ENCODE measurements at places on chromosomes 5 and 9.

GRCh38 chr9:119768266-119768665 lies 399.0 kb upstream of the BRINP1 start:
- DNase-seq = no peak

DNA sequence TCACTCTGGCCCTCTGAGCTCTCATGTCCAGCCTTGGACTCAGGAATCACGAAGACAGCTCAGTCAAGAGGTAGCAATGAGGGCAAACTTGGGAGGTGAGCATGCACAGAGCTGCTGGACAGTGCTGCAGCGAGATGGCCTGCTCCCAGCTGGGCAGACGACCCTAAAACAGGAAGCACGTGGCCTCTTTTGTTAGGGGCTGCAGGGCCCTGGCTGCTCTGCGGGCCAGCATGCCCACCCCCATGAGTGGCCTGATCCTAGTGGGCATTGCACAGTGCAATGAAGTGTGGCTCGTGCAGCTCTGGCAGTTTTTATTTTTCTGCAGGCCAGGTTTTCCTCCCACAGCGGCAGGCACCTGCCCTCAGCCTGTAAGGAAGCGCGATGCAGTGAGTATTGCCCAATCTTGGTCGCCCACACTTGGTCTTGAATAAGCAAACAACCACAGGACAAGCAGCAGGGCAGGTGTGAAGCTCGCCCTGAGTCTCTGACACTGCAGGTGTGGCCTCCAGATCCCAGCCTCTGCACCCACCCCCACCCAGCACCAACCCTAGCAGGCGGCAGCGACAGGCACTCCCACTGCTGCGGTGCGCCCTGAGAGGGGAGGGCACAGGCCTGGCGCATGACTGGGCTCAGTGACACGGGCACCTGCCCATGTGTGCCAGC lies 60.8 kb downstream of the SEMA4D start:
- DNase-seq = peak; percentile 63

- DNase-seq = peak; percentile 59
Observed at GRCh38 chr5:180090098-180090768, 18.7 kb upstream of the RNF130 start.

GRCh38 chr5:142886211-142886610 lies 116.0 kb downstream of the ARHGAP26 start:
- no peak for DNase-seq

DNA sequence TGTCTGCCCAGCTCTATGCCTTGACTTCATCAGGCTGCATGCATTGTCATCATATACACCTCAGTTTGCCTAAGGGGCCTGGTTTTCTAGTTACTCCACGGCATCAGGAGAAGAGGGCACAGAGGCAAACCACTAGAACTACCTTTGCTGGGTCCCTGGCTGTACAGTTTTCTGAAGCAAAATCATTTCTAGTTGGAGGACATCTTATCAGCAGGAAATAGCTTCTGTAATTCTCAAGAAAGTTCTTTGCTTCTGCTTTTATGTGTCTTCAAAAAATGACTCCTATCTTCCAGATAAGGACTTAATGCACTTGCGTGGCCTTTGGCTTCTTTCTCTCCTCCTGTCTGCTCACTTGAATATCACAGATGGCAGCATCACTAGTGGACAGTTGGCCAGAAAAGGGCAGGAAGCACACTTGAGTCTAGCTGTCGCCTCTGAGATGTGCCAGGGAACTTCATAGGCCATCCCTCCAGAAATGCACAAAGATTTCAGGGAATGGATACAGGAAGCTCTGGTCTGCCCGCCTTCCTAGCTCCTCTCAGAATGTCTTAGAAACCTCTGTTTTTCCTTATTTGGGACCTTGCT lies 22.4 kb upstream of the LTC4S start:
- DNase-seq = no peak

DNA sequence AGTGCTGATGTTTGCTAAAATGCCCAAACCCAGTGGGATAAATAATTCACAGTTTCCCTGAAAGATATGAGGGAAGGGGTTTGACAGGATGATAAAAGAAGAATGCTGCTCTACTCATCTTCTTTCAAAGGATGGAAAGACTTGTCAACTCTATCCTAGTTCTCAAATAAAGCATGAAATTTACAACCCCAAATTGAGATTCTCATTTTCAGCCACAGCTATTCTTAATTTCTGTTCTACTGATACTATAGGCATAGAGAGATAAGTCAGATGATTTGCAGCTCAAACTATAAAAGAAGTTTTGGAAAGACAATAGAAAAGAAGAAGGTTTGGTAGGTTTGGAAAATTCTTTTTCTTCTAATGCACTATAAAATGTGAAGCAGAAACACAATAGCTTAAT lies 542.6 kb downstream of the CSNK1G3 start:
- no peak for DNase-seq

- DNase-seq = no peak
Observed at GRCh38 chr9:125690679-125691078, 16.3 kb downstream of the MAPKAP1 start.

DNA sequence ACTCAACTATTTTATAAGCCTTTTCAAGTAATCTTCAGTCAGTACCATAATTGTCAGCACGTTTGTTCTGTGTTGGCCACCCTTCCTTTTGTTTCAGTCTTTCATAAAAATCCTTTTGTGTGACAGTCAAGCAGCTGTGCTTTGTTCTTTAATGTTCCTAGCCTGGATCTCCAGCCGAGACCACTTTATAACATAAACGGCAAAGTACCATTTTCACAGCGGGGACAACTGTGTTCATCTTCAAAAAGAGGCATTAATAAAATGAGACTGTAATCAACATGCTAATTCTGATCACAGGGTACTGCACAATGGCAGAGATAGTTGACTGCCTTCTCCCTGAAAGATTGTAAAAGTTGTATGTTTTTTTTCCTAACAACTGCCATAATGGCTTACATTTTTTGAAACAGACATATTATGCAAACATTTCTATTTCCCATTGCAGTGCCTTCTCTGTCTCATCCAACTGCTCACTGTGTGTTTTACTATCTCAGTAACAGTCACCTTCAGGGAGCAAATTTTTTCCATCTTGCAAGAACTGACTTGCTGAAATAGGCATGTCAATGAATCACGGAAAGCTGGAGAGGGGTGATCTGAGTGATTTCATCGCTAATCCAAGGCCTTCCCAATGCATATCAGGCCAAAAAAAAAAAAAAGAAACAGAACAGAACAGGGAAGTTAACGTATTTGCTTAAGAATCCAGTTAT lies 828.5 kb upstream of the DMAC1 start:
- no peak for DNase-seq

GRCh38 chr5:72189146-72189545 lies 81.9 kb downstream of the MAP1B start:
- no peak for DNase-seq

DNA sequence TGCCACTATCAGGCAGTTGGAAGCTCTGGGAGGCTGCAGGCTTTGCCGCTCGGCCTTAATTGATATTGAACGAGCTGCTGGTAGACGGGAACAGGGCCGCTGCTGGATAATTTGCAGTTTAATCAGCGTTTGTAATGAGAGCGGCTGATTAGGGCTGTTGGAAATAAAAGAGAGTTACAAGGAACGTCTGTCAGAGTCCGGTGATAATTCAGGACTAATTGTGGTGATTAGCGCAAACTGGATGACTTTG lies 68.2 kb upstream of the TBCA start:
- DNase-seq = no peak

- DNase-seq = no peak
Observed at GRCh38 chr9:133728856-133729616, 9.1 kb downstream of the SARDH start.

- DNase-seq = no peak
Observed at GRCh38 chr9:98362624-98363252, 107.3 kb upstream of the TBC1D2 start.

- DNase-seq = no peak
Observed at GRCh38 chr9:4475301-4475700, 15.0 kb upstream of the SLC1A1 start.

- DNase-seq = no peak
Observed at GRCh38 chr9:87950765-87951488, 23.4 kb downstream of the CDK20 start.

DNA sequence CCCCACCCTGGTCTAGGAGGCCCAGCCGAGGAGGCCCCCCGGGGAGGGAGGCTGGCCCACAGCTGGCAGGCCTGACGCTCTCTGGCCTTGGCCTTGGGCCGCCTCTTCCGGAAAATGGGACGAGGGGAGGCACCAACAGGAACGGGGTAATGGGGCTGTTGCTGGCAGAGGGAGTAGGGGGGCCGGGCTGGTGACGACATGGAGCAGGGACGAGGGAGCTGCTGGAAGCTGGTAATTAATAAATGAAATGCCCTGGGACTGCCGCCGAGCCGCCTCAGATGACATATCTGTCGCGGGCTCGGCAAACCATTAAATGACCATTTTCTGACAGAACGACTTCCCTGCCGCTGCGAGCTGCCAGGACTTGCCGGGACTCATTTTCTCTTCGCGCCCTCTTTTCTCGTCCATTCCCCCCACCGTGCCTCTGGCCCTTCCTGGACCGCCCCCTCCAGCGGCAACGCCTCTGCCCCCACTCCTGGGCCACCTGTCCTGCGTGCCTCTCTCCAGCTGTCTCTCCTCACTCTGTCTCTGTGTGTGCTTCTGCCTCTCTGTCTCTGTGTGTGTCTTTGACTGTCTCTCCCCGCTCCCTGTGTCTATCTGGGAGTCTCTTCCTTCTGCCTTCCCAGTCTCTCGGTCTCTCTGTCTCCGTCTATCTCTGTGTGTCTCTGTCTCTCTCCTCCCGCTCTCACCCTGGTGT lies 215.7 kb downstream of the PAX5 start:
- DNase-seq = no peak

- no peak for DNase-seq
Observed at GRCh38 chr9:116635908-116636307, 51.2 kb upstream of the TRIM32 start.

DNA sequence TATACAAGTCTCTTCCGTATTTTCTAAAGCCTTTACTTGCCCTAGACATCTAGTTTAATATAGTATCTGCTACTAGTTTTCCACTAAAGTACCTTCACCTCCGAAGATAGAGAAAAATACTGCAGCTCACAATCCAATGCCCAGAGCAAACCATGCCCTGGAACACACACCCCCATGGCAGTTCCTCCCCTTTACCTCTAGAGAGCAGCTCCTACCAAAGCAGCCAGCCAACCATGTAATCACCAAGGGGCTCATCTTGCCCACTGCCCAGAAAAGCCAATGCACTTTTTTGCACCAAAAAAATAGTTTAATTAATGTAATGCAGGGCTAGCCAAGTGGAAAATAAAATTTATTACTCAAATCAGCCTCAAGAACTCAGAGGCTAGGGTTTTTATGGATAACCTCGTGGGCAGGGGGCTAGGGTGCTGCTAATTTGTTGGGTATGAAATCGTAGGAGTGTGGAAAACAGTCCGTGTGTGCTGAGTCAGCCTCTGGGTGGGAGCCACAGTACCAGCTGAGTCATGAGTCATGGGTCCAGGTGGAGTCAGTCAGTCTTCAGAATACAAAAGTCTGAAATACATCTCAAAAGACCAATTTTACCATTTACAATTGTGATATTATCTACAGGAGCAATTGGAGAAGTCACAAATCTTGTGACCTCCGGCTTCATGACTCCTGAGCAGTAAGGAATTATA lies 120.1 kb upstream of the ACO1 start:
- DNase-seq = no peak

GRCh38 chr5:172530878-172531703 lies 76.8 kb upstream of the SH3PXD2B start:
- DNase-seq = no peak

All from effector memory CD4-positive, alpha-beta T cell (primary cell).